Activated T-helper 17 cell treated with anti-CD3 and anti-CD28 coated beads, Interleukin-2, amount 50 U/mL, for 72 hours (primary cell): ENCODE measurements at places on chromosomes 16 and 17. TPM values are rescaled to one million over a fixed set of nuclear protein-coding genes. Genes with fewer than 3 reads are reported as not detected.

Gene TCAP
- 2.5 TPM for total RNA-seq

GRCh38 chr17:68868708-68869107, 86.5 kb downstream of the ABCA8 start:
- ATAC-seq = no peak

Gene CCL13
- total RNA-seq = not detected

- ATAC-seq = no peak
These were observed 155.3 kb downstream of the C16orf78 start for GRCh38 chr16:49528866-49529288.

DNA sequence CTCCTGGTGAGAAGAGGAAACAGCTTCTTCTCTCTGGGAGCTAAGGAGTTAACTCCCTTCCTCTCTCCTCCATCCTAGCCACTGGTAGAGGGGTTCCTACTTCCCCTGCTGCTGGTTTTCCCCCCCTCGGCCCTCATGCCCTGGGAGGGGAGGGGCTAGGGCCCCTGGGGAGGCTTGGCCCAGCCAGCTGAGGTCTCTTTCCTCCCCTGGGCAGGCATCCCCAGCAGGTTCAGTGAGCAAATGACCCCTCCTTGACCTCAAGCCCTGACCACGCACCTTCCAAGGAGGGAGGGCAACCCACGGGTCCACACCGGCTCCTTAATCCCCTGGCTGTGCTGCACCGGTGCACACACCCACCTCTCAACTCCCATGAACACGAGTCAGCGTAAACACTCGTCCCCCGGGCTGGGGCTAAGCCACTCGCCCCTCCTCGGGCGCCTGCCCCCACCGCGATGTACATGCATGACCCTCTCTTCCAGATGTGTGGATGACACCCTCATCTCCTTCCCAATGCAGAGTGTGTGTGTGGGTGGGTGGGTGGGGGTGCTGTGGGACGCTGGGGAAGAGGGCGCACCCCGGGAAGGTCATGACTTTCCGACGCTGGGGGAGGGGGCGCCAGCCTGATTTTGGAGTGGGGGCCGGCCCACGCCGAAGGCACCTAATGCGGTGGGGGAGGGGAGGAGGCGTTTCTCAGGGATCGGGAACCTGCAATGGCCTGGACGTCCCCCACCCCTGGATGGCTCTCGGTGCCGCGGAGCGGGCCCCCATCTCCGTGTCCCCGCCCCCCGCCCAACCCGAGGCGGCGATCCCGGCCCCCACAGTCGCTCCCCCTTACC, 33.7 kb downstream of the SRCIN1 start:
- no peak for ATAC-seq

DNA sequence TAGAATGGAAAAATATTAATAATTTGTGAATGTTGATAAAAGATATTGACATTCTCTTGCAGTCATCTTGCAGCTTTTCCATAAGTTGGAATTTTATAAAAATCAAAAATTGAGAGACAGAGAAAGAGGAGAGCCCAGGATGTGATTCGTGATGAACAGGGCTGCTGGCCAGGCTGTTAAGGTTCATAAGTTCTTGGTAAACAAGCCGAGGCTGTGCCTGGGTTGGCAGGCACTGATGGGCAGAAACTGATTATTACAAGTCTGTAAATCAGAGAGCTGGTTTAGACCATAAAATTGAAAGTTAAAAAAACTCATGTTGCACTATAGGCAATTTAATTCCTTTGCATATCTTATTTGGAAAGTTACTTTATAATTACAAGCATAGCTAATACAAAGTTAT, 533.7 kb downstream of the HAPSTR1 start:
- no peak for ATAC-seq

DNA sequence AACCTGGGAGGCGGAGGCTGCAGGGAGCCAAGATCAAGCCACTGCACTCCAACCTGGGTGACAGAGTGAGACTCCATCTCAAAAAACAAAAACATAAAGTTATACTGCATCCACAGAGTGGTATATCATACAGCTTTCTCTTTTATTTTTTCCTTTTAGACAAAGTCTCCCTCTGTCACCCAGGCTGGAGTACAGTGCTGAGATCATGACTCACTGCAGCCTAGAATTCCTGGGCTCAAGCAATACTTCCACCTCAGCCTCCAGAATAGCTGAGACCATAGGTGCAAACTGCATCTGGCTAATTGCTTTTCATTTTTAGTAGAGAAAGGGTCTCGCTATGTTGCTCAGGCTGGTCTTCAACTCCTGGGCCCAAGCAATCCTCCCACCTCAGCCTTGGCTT, 10.0 kb upstream of the COPRS start:
- ATAC-seq = no peak

Gene MMP2
- not detected for total RNA-seq

- no peak for ATAC-seq
These were observed 23.2 kb upstream of the SSTR5 start for GRCh38 chr16:1049113-1049975.

Gene ODAD4
- 0.63 TPM for total RNA-seq

Gene TMEM238L
- not detected for total RNA-seq

Gene HAGH
- 40.9 TPM for total RNA-seq

Gene HS3ST4
- total RNA-seq = not detected

Gene PABPN1L
- not detected for total RNA-seq

DNA sequence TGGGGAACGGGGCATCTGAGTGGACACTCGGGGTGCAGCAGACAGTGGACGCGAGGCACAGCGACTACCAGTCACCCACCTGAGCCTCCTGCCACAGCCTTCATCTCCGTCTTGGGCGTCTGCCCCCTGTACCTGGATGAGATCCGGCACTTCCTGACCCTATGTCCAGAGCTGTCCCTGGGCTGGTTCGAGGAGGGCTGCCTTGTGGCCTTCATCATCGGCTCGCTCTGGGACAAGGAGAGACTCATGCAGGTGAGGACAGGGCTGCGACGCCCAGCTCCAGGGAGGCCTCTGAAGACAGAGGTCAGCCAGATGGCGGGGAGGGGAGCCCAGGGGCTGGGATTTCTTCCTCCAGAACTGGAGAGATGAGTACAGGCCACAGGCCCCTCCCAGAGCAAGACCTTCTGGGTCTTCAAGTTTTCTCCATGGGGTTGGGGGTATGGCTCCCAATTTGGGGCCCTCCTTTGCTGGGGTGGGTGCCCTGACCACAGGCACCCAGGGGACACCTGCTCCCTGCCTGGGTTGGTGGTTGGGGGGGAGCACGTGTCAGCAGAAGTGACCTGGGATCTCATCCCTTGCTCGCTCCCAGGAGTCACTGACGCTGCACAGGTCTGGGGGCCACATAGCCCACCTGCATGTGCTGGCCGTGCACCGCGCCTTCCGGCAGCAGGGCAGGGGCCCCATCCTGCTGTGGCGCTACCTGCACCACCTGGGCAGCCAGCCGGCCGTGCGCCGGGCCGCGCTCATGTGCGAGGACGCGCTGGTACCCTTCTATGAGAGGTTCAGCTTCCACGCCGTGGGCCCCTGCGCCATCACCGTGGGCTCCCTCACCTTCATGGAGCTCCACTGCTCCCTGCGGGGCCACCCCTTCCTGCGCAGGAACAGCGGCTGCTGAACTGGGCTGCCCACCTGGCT, 1.9 kb downstream of the AANAT start:
- ATAC-seq = no peak

DNA sequence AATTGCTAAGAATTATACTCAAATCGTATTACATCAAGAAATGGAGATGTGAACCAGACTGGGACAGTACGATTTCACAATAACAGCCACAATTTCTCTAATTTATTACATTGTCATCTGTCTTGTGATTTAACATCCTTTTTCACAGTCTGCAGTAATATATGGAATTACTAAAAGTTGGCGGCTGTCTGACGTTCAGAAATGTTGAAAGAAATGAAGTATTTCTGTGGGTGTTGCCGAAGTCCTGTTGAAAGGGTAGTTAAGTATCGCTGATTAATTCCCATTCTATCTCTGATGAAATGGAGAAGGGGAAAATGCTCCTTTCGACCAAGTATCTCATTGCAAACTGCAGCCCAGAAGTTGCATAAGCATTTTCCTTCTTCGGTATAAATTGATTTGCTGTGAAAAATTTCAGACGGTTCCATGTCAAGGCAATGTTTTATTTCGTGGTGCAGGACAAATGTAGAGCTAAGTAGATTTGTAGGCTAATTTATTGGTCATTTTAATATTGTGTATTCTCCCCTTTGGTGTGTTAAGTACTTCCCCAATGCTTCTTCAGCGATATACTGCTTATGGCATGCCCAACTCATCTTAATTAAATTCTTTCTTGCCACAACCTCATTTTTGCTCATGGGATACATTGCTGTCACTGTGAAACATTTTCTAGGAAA, 775.2 kb upstream of the RBFOX1 start:
- no peak for ATAC-seq

Gene CLEC19A
- not detected for total RNA-seq

- ATAC-seq = no peak
These were observed 27.1 kb downstream of the GINS3 start for GRCh38 chr16:58419241-58419990.

DNA sequence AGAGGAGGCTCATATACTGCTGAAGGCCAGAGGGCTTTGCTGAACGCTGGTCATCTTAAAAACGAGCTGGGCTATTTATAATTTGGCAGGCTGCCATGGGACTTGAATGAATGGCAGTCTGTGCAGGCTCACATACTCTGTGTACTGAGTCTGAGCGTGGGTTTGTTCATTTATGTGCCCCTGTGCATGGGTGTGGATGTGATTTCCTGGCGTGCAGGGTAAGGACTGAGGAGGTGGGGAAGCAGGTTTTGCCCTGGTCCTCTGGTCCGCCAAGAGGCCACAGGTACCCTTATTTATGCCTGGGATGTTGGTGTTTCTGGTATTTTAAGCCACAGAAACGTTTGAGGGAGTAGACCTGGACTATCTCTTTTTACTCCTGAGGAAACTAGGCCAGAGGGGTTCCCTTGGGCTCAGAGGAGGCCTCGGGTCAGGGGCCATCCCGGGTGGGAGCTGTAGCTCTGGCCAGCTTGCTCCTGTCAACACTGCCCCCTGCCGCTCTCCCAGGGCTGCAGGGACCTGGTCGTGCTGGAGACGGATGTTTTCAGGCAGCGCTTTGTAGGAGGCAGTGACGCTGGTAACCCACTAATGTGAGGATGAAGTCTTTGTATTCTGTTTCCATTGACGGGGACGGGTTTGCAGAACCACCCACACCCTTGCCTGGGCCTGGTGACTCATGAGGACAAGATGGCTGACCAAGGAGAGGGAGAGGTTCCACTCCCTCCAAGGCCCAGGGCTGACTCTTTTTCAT, 184.4 kb downstream of the MSI2 start:
- peak; percentile 88 for ATAC-seq

DNA sequence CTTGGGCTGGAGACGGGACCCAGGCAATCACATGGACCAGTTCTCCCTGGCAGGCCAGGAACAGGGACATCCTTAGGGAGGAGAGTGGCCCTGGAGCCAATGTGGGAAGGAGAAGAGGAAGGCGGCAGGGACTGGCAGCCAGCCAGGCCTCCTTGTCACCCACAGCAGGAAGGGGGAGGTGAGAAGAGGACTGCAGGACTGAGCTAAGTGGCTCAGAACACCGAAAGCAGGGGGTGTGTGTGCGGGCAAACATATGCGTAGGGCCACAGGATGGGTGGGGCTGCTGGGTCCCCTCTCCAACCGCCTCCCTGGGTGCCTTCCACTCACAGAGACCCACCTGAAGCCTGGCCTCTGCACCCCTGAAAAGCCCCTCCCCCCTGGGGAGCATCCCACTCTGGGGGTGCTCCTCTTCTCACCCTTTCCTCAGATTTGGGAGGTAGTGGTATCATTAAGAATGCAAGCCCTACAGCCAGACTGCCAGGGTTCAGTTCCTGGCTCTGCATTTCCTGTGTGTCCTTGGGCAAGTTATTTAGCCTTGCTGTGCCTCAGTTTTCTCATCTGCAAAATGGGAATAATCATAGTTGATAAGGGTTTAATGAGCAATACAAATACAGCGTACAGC, 8.1 kb downstream of the PNMT start:
- peak; percentile 58 for ATAC-seq

GRCh38 chr17:35069311-35069710, 5.8 kb upstream of the RFFL start:
- no peak for ATAC-seq
